ENCODE measurements at places on chromosomes 11 and 22. TPM values are rescaled to one million over a fixed set of nuclear protein-coding genes. Genes with fewer than 3 reads are reported as not detected.

OR4D5 gene
- not detected for total RNA-seq

ARAP1 gene
- total RNA-seq: 40.1 TPM

ART1 gene
- not detected for total RNA-seq

KDM4E gene
- total RNA-seq: not detected

TRIM51 gene
- not detected for total RNA-seq

NARS2 gene
- 39.1 TPM for total RNA-seq

NRIP3 gene
- total RNA-seq: 8.8 TPM

TRMT2A gene
- 57.6 TPM for total RNA-seq

GGTLC3 gene
- not detected for total RNA-seq

TBX10 gene
- total RNA-seq: not detected

OR6A2 gene
- 2.2 TPM for total RNA-seq

NLRP10 gene
- total RNA-seq: not detected

OR8A1 gene
- total RNA-seq: not detected

FDX1 gene
- total RNA-seq: 12.2 TPM

OR4X1 gene
- not detected for total RNA-seq
